ENCODE measurements at places on chromosomes 2 and 18.

DNA sequence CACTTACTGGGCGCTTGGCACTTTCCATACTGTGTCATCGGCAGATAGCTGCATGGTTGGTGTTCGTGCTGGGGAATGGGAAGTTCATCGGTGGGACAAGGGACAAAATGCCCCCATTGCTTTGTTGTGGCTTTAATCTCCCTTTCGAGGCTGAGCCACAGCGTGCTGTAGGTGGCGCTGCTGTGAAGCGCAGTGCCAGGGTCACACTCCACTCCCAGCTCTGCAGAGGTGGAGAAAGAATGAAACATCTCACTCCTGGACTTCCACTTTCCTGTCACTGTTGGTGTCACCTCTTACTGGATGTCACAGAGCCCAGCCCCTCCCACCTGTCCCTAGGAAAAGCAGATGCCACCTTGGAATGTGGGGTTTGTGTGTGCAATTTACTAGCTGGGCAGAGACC is 8.7 kb downstream of the TYMS start:
- DNase-seq, result no peak

DNA sequence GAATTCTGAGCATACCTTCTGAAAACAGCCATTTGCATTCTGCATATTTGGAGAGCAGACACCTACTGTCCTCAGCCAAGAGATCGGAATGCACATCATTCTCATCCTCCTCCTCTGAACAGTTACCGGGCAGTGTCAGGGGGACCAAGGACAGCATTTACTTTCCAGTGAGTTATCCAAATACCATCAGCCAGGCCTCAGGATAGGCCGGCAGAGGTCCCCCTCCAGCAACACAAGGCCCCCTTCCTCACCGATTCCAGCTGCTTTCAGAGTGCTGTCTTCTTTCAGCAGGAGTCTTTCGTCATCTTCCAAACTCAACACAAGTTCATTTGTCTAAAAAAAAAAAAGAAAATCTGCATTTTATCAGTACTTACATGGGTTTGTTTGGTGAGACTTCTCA is 55.3 kb downstream of the C2orf76 start:
- no peak for DNase-seq

DNA sequence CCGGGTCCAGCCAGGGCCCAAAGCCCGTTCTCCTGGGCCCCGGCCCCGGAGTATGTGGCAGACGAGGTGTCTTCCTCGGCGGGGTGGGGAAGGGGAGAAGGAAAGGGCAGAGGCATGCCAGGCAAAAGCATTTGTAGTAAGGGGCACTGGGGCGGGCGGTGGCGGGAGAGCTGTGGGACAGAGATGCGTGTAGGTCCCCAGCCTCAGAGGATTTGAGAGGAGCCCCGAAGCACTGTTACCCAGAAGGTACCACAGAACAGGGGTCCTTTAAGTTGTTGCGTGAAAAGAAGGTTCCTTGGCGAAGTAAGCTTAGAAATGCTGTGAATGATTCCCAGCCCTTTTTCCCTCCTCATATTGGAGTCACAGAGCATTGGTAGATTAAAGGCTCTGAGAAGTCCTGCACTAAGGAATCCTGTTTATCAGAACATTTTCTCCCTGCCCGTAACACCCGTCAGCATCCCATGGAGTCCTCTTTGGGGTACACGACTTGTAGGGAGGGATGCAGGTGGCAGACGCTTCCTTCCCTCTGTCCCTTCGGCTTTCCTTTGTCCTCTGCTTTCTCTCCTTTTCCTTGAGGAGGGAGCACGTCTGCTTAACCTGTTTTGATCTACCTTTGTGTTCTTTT is 12.5 kb downstream of the GAREM2 start:
- DNase-seq, result no peak

DNA sequence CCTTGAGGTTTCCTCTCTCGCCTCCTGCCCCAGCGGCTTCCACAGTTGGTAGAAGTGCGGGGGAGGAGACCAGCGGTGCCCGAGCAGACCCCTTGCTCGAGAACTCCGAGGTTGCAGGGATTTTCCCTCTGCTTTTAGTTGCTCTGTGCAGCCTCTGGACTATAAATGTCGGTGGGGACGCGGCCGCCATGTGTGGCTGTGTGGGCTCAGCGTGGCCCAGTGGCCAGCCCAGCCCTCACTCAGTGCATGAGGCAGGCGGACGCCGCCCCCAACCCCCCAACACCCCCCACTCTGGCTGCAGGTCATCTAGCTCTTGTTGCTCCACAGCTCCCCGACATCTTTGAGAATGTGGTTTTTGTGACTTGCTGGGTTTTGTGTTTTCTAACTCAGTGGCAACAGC is 15.3 kb upstream of the D2HGDH start:
- DNase-seq, result no peak

DNA sequence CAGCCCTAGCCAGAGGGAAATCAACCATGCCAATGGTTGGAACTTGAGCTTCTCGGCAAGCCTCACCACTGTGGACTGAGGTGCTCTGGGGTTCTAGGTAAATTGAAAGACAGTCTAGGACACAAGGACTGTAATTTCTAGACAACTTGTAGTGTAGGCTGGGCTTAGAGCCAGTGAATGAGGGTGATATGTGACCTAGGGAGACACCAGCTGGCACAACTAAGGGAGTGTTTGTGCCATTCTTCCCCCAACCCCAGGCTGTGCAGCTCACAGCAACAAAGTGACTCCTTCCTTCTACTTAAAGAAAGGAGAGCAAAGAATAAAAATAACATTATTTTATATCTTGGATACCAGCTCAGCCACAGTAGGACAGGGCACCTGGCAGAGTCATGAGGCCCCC is 1690.7 kb upstream of the TMEFF2 start:
- no peak for DNase-seq
